ENCODE measurements at places on chromosomes 5 and 9.

GRCh38 chr9:83754383-83754977 lies 46.7 kb upstream of the UBQLN1 start:
- DNase-seq = no peak

- no peak for DNase-seq
These were observed 4.3 kb downstream of the LRRC14B start for GRCh38 chr5:195401-196160.

DNA sequence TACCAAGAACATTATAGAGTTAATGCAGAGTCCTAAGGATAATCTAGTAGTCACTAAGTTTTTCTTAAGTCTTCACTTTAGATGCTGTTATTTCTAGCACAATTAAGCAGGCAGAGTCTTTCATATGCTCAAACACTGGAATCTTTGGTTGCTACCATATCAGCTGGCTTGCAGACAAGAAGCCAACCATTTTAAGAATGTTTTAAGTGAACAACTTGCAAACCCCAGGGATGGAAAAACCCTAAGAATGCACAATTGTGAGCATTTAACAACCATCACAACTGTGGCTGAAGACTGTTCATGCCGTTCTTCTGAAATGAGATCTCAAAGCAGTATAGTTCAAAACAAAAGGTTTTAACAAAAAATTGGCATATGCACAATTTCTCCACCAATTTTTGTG lies 55.1 kb downstream of the CSNK1A1 start:
- no peak for DNase-seq

DNA sequence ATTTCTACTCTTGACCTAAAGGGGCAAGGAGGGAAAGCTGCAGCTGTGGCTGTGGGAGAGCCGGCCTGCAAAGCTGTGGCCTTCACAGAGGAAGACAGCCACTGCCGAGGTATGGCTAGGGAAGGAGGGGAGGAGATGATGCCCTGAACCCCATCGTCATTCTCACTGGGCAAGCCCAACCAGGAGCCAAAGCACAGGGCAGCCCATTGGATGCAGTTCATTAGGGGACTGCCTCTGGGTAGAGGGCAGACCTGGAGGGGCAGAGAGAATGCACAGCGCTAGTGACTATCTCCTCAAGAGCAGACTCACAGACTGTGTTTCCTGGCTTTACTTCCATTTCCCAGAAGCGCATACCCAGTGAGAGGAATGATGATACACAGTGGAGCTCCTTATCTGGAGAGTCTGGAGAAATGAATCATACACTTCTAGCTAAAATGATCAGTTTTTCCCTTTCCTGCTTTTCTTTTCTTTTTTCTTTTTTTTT lies 47.2 kb upstream of the TTC23L start:
- no peak for DNase-seq

- no peak for DNase-seq
These were observed 88.3 kb upstream of the CCDC112 start for GRCh38 chr5:115384587-115385375.

DNA sequence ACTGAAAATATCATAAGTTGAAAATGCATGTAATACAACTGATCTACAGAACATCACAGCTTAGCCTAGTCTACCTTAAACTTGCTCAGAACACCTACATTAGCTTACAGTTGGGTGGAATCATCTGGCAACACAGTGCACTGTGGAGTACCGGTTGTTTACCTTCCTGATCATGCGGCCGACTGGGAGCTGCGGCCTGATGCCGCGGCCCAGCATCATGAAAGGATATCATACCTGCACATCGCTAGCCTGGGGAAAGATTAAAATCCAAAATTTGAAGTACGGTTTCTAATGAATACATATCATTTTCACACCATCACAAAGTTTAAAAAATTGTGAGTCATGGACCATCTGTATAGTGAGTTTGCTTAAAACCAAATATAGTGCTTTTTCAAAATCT lies 1.8 kb downstream of the HACD4 start:
- no peak for DNase-seq

GRCh38 chr9:68476847-68477246 lies 63.8 kb downstream of the TMEM252 start:
- DNase-seq = no peak

DNA sequence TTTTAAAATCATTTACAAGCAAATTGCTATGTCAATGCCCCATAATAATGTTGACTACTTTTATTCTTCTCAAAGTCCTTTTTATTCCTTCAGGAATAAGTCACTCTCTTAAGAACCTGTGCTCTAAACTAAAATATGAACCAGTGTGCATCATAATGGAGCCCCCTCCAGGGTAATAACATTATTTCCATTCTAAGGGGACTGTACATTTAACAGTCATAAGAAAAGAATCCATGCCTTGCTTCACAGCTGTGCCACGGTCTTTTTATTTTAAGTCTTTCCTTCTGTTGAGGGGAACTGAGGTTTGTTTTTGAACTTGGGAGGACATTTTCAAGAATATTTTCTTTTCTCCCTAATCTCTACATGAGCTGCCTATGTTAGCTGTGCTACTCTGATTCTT lies 297.6 kb downstream of the MAN2A1 start:
- DNase-seq = no peak

DNA sequence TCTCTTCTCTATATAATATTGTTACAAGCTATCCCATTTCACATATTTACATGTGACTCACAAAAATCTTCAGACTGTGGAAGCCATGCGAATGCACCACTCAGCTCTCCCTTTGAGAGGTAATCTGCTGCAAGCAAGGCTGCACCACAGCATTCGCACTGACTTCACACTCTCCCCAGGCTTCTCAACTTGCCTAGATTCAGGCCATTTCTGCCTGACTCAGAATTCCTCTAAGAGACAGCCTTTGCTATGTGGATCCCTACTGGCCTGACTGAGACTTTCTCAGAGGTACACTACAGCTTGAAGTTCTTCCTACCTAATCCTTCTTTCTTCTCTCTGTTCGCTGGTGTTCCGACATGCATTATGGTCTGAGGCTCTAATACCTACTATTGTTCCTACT lies 21.1 kb upstream of the DMRTA1 start:
- no peak for DNase-seq

DNA sequence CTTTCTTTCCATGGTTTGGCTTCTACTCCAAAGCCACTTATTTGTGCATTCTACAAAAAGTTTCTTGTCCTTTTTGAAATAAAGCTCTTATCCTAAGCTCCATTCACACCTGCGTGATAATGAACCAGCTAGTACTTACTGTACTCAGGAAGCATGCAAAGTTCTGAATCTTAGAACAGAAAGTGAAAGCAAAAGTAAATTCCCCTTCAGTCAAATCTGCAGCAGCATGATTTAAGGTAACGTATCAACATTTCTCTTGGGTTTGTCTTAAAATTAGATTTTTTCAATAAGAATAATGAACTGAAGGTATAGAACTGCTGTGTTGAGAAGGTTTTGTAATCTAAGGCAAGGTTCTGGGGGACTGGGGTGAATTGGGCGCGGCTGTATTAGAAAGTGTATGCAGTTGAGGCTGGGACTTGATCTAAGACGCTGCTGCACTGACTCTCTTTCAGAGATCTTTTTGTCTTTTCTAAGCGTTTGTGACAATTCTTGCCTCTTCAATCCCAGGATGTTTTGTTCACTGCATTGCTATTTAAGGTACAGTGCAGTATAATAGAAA lies at the start of gene ERAP2:
Gene ERAP2, plus strand, starts transcription at position 209 of the 559 bp plus-strand sequence. CDS start 3,186 bp downstream, outside the sequence.
- DNase-seq = no peak

DNA sequence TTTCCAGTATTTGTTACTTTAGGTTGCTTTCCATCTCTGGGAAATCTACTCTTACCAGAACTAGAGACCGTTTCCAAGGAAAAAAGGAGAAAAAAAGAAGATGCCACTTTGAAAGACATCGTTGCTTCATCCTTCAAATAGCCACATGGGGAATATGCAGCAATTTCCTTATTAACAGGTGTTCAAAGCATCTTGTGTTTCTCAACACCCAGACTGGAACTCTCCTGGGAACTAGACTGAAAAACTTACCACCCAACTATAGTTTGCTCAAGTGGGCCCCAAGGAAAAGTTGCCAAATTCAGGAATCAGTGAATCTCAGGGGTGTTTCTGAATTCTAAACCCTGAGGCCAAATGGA lies 80.0 kb upstream of the JAK2 start:
- DNase-seq = no peak

DNA sequence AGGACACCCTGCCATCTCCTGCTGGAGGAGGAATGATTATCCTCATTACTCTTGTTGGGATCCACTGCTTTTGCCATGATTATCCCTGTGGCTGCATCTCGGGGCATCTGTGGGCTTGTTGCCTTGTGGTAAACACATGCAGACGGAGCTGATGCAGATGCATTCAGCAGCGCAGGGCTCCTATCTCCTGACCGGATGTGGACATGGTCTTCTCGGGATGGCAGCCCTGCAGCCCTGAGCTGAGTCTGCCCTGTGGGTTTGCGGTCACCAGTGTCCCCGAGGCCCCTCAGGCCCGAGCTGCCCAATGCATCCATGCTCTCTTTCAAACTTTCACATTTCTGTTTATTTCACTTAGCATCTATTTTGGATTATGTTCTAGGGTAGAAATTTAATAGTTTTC lies 250.4 kb upstream of the IRX1 start:
- DNase-seq = no peak

DNA sequence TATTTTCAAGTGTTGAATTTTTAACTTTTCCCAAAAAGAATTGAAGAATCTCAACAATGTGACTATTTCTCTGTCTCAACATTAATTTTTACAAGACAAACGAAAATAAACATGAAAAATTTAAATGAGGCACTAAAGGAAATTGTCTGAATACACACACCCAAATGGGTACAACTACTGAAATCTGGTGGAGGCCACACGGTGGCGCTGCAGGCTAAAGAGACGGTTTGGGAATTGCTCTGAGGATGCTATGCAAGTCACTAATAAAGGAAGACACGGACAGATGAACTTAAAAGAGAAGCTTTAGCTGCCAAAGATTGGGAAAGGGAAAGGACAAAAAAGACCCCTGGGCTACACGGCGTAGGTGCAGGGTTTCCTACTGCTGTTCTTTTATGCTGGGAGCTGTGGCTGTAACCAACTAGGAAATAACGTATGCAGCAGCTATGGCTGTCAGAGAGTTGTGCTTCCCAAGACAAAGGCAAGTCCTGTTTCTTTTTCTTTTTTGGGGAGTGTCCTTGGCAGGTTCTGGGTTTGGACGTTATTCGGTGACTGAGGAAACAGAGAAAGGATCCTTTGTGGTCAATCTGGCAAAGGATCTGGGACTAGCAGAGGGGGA lies at the start of gene PCDHB10:
Gene PCDHB10, plus strand, starts transcription at position 244 of the 616 bp plus-strand sequence. Its CDS starts 200 bp downstream, at position 444.
- no peak for DNase-seq

DNA sequence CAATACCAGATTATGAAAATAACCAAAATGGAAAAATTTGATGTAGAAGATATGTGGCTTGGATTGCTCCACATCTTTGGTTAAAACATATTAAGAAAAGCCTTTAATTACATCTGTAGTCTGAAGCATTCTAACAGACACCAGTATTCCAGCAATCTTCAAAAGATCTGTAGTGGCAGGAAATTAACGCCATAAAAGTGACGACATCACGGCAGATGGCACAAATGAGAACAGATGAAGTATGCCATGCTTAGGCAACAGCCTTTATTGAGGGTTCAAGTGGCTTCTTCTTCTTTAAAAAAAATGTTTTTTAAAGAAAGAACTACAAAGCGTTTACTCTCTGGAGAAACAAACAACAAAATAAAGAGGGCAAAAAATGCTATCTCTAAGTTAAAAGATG lies 164.2 kb downstream of the MEF2C start:
- DNase-seq = no peak

DNA sequence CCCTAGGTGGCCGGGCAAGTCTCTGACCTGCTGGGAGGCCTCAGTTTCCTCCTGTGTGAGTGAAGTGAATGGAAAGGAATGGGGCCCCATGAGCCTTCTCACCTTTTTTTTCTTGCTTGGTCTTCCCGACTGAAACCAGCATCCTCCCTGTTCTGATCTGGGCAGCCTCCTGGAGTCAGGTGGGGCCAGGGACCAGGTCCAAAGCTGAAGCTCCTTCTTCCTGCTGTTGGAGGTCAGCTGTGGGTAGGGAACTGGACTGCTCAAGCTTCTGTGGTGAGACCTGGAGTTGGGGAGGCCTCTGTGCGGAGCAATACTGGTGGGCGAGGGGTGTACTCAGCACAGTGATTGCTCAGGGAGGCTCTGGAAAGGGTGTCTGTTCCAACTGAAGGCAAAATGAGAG lies 99.7 kb downstream of the PCSK1 start:
- DNase-seq = no peak

DNA sequence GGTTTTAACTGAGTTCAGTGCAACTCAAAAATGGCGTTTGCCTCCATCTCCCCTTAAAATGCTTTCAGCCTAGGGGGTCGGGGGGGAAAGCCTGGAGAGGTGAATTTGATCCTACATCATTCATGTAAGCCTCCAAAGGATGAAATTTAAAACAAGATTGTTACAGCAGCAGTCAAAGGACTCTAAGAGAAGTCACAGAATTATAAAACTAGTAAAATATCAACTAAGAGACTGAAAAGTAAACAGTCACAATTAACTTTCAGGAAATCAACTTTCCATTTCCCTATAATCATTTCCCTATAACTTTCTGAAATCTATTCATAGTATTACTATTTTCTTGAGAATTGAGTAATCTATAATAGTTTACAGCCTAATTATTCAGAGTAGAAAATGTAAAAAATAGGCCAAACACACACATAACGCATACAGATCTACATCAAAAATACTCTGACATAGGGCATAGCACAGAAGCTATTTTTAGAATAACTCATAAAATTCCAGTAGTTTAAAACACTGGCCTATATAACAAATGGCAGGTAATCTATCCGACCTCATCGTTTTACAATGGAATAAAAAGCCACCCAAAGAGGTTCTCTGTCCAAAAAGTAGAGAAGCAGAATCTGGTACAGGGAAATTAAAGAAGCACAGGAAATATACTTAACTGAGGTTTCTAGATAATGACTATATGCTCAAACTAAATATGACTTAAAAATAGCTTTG lies 37.6 kb downstream of the FBXL17 start:
- no peak for DNase-seq

DNA sequence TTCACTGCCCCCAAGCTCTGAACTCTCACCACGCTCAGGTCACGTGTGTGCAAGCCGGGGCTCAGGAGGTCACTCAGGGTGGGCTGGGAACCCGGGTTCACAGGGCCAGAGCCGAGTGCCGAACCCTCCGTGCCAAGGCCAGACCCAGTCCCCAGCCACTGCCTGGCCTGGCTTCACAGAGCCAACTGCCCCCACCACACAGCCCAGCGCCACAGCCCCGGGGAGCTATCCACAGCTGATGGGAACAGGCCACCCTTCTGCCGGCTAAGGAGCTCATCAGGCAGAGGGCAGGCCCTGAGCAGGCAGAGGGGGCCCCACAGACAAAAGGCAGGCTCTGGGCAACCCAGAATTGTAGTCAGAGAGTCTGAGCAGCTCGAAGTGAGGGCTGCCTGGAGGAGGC lies 117.0 kb downstream of the VAV2 start:
- DNase-seq = no peak

GRCh38 chr5:67196537-67197059 lies at the start of gene CD180:
Gene CD180 (minus strand): TSS chr5:67196799. CDS start chr5:67196641, 158 bp downstream.
- DNase-seq = no peak

All from esophagus squamous epithelium (tissue), 5 donors.